EH (cell line): ENCODE measurements at places on chromosomes 6 and 20.

DNA sequence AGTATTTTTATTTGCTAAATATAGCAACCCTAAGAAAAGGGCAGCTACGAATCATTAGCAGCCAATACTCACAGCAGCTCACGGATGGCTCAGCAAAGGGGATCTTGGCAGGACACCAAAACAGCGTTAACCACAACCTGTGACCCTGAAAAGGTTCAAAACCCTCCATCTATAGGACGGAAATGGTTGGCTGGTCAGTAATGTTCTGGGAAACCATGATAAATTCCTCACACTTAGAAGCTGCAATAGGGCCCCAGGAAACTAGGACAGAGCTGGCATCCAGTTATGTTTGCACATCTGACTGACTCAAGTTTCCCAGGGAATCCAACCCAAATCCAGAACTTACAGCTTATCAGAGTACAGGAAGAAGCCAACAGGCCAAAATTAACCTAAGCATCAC is 30.9 kb upstream of the PTPRT start:
- peak; percentile 28 for DNase-seq

DNA sequence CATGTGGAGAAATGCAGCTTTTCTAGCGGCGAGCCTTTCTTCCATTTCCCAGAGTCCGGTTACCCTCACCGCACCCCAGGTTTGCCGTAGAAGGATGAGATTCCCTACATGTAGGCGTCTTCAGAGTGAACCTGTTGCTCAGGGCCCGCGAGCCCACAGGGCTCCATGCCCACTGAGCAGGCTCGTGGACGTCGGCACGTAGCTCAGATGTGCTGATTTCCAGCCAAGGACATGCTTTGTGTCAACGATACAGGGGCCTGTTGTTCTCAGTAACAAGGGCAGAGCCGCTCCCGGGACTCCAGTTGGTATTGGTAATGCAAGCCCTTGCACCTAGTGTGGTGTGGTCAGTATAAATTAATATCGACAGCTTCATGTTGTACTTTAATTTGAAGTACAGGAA is 159.6 kb downstream of the MTHFD1L start:
- no peak for DNase-seq

DNA sequence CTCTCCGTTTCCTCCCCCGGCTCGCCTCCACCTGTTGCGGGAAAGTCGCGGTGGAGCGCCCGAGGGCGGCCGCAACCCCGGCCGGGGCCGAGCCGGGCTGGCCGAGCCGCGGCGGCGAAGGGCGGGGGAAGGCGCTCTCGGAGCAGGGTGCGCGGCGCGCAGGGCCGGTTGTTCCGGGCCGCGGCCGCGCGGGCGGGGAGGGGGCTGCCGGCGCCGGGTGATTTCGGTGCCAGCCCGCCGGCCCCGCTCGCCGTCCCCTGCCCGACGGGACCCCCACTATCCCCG is 235 bp downstream of the MAP7 start:
- no peak for DNase-seq

DNA sequence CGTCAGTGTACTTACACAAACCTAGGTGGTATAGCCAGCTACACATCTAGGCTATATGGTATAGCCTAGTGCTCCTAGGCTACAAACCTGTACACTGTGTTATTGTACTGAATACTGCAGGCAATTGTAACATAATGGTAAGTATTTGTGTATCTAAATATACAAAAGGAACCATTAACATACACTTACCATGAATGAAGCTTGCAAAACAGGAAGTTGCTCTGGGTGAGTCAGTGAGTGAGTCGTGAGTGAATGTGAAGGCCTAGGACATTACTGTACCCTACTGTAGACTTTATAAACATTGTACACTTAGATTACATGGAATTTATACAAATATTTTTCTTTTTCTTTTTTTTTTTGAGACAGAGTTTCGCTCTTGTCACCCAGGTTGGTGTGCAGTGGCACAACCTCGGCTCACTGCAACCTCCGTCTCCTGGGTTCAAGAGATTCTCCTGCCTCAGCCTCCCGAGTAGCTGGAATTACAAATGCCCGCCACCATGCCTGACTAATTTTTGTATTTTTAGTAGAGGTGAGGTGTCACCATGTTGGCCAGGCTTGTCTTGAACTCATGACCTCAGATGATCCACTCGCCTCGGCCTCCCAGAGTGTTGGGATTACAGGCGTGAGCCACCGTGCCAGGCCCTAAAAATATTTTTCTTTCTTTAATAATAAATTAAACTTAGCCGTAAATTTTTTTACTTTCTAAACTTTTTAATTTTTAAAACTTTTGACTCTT is 15.4 kb upstream of the KIAA1755 start:
- DNase-seq: peak; percentile 96

GRCh38 chr6:105499136-105499870 is 96.4 kb upstream of the PREP start:
- DNase-seq: no peak

DNA sequence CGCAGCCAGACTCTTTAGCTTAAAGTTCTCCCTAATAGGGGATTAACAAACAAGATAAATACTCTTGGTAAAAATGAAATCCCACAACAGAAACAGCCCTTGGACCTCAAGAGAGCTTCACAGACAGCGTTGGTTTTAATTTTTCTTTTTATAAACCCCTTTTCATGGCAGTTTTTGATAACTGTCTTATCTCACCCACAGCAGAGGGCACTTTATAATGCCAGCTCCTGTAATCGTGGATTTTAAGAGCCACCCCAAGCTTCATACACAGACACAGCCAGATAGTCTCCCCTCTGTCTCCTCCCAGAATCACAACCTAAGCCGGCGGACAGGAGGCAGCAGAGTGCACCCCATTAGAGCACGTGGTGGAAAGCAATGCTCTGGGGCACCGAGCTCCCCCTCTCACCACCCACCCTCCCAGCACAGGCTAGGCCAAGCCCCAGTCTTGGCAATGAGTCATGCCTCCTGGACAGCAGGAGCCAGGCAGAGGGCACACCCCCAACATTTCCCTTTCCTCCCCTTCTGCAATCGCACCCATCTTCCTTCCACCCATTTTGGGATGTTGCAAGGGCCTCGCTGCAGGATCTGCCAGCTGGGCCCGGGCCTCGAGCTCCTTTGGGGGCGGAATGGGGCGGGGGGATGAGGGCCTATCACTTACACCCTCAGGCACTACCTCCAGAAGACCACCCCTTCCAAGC is 2.4 kb downstream of the JAG1 start:
- DNase-seq: peak; percentile 96

DNA sequence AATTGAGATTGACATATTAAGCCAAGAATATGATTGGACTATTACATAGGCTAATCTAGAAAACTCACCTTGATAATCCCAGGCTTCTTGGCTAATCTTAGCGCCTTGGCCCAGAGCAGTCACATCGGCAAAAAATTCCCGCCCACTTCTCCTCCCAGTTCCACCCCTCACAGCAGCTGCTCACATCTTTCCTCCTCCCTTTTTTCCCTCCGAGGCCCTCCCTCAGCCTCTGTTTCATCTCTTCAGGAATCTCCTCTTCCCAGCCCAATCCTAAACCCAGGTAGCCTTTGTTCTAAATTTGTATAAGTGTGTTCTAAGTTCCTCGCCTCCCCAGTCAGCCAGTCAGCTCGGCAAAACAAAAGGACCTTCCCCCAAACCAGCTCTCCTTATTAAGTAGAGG is 184.3 kb downstream of the PRKN start:
- no peak for DNase-seq

- DNase-seq: no peak
Observed at GRCh38 chr20:38557174-38557573, 23.8 kb upstream of the ADIG start.

DNA sequence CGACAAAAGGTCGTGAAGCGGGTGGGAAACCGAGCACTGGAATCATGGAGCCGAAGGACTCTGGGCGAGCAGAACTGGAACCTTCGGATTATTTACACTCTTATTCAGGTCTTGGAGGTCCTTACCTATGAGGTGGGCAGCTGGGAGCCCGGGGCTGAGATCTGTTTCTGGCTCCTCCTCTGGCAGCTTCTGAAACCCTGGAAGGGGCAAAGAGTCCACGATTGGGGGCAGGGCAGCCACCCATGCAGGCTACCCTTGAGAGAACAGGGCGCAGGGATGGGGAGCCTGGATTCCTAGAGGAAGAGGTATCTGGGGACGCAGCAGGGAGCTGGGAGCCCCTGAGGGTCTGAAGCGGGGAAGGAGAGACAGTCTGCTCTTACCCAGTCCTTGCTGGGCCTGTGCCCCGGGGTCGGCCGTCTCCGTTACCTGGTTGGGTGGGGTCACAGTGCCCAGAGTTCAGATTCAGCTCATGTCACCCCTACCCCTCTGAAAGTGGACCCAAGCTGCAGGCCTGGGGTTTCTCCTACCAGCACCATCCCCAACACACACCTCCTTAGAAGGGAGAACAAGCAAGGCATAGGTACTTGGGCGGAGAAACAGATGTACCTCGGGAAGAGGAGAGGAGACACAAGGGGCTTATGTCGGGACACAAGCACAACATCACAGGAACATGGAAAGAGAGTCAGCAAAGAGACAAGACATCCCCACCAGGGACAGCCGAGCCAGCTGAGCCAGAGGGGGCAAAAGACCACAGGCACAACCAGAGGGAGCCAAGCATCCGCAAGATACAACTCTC is 592 bp downstream of the LTB start:
- DNase-seq: no peak

DNA sequence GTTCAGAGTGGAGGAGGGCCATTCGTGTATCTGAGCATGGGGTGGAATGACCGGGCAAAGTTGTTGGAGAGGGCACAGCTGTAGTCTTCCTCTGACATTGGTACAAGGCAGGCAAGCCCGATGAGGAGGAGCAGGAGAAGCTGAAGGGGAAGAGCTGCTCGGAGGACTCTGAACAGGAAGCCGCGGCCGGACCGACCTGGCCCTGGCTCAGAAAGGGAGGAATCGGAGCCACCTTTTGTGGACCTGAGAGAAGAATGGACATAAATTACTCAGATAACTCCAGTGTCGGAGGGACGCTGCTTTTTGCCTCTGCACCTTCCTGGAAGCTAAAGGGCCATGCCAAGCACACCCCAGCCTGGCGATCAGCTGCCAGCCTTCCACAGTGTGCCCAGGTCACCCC is 315.0 kb downstream of the ESR1 start:
- DNase-seq: no peak

GRCh38 chr20:40339661-40340449 is 349.2 kb downstream of the MAFB start:
- DNase-seq: no peak

DNA sequence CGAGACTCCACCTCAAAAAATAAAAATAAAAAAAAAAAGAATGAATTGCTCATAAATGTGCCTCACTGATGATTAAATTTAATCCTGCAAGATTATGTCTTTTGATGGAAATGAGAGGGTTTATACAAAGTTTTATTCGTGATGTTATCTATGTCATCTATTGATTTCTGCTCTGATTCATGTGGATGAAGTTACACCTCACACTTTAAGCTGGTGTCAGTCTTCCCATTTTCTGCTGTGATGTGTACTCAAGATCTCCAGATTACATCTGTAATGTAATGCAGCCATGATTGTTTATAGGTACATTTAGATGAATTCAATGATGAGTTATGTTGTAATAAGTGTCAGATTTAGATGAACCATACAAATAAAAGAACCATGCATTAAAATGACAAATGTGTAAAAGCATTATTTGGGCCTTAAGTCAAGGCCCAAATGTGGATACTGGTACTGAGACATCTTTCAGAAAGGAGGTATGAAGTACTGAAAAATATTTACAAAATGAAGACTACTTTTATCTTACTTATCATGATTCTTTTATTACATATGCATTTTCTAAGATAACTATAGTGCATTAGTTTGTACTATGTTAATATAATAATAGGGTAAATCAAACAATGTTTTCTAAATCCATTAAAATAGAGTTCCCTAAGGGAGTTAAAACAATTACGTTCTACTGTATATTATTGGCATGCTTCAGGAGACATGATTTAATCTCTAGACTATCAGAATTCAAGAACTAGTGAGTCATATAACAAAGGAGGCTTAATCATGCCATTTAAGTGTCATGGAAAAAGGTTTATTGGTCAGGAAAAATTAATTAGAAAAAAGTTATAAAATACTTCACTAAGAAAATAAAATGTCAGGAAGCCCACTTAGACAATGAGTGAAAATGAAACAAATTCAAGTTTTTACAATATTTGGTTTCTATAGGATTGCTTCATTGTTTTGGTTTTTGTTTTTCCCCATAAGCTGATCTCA is 34.5 kb downstream of the HCRTR2 start:
- no peak for DNase-seq

DNA sequence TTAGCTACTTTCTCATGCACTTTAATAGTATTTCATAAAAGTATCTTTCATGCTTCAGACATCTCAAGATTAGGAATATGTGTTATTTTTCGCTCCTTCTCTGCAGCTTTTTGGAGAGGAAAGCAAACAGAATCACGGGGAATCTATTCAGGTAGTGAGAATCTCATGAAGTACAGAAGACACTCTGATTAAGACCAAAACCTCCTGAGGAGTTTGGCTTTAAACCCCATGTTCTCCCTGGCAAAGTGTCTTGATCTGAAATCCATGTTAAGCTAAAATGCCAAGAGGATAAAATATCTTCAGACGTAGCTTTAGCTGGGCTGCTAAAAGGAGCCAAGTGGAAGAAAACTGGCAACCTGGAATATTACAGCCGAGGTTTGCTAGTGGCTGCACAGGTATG is 149.3 kb downstream of the LRRC1 start:
- DNase-seq: no peak

- DNase-seq: no peak
Observed at GRCh38 chr6:32614366-32615081, 22.7 kb upstream of the HLA-DQA1 start.

- peak; percentile 57 for DNase-seq
Observed at GRCh38 chr6:21596145-21596948, 2.8 kb downstream of the SOX4 start.

GRCh38 chr6:11702089-11702488 is 76.5 kb downstream of the ADTRP start:
- DNase-seq: no peak

GRCh38 chr6:116461331-116461931 is at the start of gene CALHM6:
CALHM6 (plus strand) TSS chr6:116461375; CDS start chr6:116461930, 555 bp downstream.
- no peak for DNase-seq
